ENCODE measurements at places on chromosomes 11 and 22. TPM values are rescaled to one million over a fixed set of nuclear protein-coding genes. Genes with fewer than 3 reads are reported as not detected.

Gene OR56A1
- not detected for polyA plus RNA-seq

Gene RASSF10
- polyA plus RNA-seq = not detected

Gene OOSP1
- not detected for polyA plus RNA-seq

Gene MMP11
- 6.5 TPM for polyA plus RNA-seq

Gene CELSR1
- polyA plus RNA-seq = 0.66 TPM

Gene CALCA
- not detected for polyA plus RNA-seq

Gene KCNQ1OT1
- 0.05 TPM for polyA plus RNA-seq

Gene SEC14L3
- polyA plus RNA-seq = not detected

Gene TUB
- polyA plus RNA-seq = 0.05 TPM

Gene GLYAT
- not detected for polyA plus RNA-seq

Gene MPEG1
- not detected for polyA plus RNA-seq

Gene TNNT3
- not detected for polyA plus RNA-seq

Gene TREH
- polyA plus RNA-seq = not detected

Gene VPS37C
- polyA plus RNA-seq = 0.86 TPM

Gene FAM83F
- not detected for polyA plus RNA-seq

Gene CLDN5
- polyA plus RNA-seq = 0.22 TPM

Gene CBLIF
- not detected for polyA plus RNA-seq

Gene NUDT22
- polyA plus RNA-seq = 50.4 TPM

Gene ISX
- not detected for polyA plus RNA-seq

Gene GGT5
- not detected for polyA plus RNA-seq

Gene TSG101
- 58.7 TPM for polyA plus RNA-seq

Gene KCNE3
- polyA plus RNA-seq = not detected

Gene MIOX
- polyA plus RNA-seq = not detected

Gene B3GAT3
- 51.3 TPM for polyA plus RNA-seq

Gene DDI1
- not detected for polyA plus RNA-seq

Gene OR52I2
- not detected for polyA plus RNA-seq

Gene MEI1
- polyA plus RNA-seq = 98.3 TPM

Gene SLC29A2
- polyA plus RNA-seq = 1.4 TPM

Gene NUDT8
- polyA plus RNA-seq = 3.1 TPM

Gene ESAM
- 2.5 TPM for polyA plus RNA-seq

Gene FGF4
- polyA plus RNA-seq = not detected
